Left renal pelvis (tissue), 4 donors: ENCODE measurements at places on chromosomes 11 and 22.

- no peak for DNase-seq
These were observed 24.5 kb downstream of the PISD start for GRCh38 chr22:31637447-31637890.

- no peak for DNase-seq
These were observed 77.1 kb downstream of the UVRAG start for GRCh38 chr11:75891947-75892739.

DNA sequence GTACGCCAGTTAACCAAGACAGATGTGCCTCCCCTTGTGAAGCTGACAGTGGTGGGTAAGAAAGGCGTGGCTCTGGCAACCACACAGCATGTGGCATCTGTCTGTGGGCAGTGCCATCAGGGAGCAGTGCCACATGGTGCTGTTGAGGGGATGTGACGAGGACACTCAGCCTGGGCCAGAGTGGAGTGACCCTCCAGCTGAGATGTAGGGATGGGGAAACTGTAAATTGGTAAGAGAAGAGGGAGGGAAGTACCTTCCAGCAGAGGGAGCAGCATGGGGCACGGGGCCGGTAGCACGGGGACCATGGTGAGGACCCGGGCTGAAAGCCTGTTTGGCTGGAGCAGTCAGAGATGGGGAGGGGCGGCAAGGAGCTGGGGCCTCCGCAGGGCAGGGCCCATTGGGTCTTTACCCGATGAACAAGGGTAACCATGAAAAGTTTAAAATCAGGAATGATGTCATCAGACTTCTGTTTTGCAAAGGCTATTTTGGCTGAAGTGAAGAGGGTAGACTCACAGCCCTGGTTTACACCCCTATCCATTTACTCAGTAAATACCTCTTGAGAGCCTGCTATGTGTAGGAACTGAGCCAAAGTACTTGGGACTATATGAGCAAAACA lies 10.4 kb downstream of the TMPRSS6 start:
- DNase-seq: no peak

GRCh38 chr11:117871160-117871559 lies 5.3 kb downstream of the FXYD6 start:
- DNase-seq: no peak

GRCh38 chr22:46173152-46173551 lies 22.8 kb downstream of the PPARA start:
- no peak for DNase-seq

DNA sequence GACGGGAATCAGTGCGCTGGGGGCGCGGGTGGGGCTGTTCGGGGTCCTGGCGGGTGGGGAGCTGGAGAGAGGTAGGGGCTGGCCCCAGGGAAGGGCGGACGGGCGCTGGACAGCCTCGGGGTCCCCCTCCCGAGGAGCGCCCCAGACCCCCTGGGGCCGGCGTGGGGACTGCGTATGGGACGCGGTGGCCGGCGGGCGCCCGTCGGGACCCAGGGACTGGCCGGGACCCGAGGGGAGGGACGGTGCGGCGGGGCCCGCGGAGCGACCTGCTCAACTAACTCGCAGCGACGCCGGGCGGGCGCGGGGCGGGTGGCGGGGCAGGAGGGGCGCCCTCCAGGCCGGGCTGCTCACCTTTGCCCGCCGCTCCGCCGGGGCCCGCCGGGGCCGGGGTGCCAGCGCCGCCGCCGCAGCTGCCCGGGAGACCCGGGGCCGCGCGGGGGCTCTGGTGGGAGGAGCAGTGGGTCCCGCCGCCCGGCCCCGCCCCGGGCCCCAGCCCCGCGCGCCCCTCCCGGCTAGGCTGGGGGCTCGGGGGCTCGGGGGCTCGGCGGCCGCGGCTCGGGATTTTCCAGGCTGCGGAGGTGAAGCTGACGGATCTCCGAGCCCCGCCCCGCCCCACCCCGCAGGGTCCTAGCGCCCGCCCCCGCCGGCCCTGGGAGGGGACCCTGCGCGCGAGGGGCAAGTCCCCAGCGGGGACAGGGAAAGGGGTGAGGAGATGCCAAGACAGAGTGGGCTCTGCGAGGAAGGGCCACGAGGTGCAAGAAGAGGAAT lies 12.3 kb downstream of the STARD10 start:
- no peak for DNase-seq

- no peak for DNase-seq
These were observed 3.1 kb downstream of the CDC42EP1 start for GRCh38 chr22:37563153-37564081.

DNA sequence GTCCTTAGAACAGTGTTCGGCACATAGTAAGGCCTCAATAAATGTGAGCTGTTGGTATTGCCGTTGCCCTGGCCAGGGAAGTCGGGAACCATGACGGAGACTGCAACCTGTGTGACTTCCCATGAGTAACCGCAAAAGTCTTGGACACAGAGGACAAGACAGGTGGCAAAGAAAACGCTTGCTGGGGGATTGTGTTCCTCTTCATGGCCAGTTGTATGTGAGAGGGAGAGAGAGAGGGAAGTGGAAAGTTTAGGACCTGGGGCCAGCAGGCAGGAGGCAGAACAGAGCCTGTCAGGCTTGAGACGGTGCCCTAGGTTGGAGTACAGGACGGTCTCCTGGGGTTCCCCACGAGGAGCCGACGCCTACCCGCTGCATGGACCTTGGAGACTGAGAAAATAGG lies 90.2 kb downstream of the CEP164 start:
- DNase-seq: no peak
